Heart left ventricle (tissue), 16 donors: ENCODE measurements at places on chromosomes 3 and 15.

- no peak for DNase-seq
Observed at GRCh38 chr15:80891006-80891405, 98.6 kb downstream of the MESD start.

DNA sequence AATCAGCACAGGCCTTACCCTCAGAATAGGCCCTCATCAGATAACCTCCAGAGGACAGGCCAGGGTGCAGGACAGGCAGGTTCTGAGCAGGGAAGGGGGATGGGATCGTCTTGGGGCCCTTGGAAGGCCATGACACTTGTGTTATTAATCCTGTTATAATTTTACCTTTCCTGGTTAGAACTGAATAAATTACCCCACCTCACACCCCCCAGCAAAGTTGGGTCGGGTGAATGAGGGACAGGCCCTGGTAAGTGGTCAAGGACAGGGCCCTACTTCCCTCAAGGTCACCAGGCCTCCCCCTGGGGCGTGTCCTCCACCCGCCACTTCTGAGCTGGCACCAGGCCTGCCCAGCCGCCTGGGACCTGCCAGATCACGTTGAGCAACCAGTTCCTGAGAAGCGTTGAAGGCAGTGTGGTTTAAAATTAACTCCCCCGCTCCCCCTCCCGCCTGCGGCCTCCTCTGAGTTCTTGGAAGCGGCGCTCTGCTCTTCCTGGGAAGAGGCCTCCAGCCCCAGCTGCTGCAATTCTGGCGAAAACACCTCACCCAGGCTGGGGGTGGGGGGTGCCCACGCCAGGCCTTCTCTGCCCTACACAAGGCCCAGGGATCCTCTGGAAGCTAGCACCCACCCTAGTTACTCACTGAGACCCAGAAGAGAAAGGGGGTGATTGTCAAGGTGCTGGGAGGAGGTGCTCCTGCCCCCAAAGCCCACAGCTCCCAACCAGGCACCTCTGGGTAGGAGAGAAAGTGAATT is 10.6 kb downstream of the CISH start:
- DNase-seq: peak; percentile 95

DNA sequence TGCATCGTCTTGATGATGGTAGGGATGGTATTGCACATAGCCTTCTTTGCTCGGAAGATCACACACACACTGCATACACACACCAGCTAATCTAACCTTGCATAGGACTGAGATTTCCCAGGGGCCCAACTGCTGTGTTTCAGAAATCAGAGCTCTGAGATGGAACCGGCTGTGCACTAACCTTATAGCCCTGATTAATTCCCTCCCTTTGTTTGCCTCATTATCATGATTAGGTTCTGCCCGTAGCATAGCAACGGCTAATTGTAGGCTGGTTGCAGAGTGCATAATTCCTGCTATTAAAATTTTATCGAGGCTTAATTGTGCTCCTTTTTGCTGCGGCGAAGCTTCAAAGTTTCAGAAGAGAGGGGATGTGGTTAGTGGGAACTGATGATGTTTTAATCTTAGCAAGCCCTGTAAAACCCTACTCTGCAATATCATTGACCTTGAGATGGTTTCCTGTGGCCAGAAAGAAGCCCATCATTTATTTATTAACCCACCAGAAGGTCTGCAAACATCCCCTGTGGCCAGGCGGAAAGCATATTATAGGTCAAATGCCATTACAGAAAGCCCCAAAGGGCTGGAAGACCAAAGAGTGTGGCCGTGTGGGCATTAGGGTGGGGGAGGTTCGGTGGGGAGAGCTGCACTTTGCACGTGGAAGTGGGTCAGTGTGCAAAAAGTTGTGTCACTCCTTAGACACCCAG is 56.2 kb upstream of the GLCE start:
- DNase-seq: no peak

DNA sequence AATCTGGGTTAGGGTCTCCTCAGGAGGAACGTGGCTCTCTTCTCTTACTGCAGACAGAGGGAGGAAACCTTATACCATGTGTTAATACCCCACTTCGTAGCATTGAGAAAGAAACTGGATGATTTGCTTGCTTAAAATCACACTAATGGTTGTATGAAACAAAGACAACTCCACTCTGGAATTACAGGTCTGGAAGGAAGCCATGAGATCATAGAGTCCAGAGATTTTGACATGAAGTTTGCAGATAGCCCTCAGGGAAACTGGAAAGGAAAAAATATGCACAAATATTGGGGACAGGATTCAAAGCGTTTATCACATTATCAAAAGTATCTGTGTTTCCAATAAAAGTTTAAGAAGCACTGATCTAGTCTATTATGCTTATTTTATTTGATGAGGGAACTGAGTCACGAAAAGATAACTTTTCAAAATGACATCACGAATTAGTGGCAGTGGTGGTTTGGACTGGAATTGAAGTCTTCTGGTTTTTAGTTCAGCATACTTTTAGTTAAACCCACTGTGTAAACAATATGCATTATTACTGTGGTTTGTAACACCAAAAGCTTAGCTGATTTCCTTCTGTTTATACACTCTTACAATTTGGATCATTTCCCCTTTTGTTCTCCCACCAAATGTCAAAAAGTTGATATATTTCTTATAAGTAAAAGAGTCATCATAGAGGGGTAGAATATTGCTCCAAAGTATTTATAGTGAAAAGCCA is 16.8 kb downstream of the FGF7 start:
- DNase-seq: no peak

GRCh38 chr3:21056293-21056692 is 694.7 kb downstream of the ZNF385D start:
- DNase-seq: no peak

GRCh38 chr3:152860736-152861135 is 25.8 kb downstream of the P2RY1 start:
- DNase-seq: no peak

GRCh38 chr3:192636517-192637444 is 90.6 kb downstream of the FGF12 start:
- DNase-seq: peak; percentile 19

DNA sequence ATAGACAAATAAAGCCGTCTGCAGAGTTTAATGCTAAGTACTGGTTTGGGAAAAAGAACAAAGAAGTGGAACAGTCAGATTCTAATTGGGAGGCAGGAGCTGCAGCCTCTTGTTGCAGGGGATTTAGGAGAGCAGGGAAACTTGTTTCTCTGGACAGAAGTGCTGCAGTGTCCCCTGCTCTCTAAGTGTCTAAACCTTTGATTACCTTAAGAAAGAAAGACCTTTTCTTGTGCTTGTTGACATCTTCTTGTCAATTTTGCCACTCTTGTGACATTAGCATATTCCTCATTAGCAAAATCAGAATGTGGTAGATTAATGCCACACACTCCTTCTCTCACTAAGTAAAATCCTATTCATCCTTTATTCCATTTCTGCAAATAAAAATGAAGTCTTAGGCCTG is 38.8 kb downstream of the TRAT1 start:
- no peak for DNase-seq

DNA sequence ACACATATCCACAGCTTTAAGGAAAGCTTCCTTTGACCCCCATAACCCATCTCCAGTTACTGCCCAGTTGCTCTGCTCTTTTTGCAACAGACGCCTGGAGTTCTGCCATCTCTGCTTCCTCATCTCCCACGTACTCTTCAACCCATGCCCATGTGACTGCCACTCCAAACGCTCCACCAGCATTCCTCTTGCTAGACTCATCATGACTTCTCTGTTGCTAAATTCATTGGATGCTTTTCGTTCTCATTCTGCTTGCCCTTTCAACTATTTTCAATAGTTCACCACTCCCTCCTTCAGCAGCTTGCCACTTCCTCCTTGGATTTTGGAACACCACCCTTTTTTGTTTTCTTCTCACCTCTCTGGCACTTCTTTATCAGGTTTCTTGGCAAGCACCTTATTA is 2.7 kb upstream of the KNSTRN start:
- no peak for DNase-seq
